ENCODE measurements at places on chromosomes 1 and 21.

GRCh38 chr1:66929146-66929688, 4.4 kb downstream of the MIER1 start:
- DNase-seq, result no peak

GRCh38 chr1:248837045-248837780, 811 bp upstream of the ZNF672 start:
- DNase-seq, result no peak

- DNase-seq, result no peak
Observed at GRCh38 chr1:222697826-222698225, 14.5 kb downstream of the AIDA start.

GRCh38 chr1:203082571-203083462, 3.0 kb downstream of the MYOG start:
- no peak for DNase-seq

- DNase-seq, result no peak
Observed at GRCh38 chr1:232984577-232985425, 34.4 kb downstream of the NTPCR start.

GRCh38 chr1:111895017-111895416, 94.5 kb downstream of the KCND3 start:
- no peak for DNase-seq

DNA sequence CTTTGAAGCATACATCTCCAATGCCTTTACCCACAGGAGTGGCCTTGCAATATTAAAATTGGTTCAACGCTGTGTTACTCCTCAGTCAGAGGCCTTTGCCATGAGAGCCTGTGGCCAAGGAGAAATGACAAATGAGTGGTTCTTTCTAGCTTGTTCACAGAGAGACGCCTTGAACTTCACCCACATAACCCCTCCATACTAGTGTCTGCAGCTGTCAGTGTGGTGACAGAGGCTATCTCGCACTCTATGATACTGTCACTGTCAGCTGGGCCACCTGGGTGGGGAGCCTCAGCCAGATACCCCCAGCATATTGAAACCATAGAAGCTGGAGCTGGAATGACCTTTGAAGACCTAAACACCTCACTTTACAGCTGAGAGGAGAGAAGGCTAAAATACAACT, 57.4 kb upstream of the LBR start:
- no peak for DNase-seq
